Activated CD4-positive, CD25-positive, alpha-beta regulatory T cell (primary cell): ENCODE measurements at places on chromosomes 5 and 9.

- DNase-seq: no peak
Measured at GRCh38 chr5:134547066-134547465, 21.6 kb downstream of the JADE2 start.

DNA sequence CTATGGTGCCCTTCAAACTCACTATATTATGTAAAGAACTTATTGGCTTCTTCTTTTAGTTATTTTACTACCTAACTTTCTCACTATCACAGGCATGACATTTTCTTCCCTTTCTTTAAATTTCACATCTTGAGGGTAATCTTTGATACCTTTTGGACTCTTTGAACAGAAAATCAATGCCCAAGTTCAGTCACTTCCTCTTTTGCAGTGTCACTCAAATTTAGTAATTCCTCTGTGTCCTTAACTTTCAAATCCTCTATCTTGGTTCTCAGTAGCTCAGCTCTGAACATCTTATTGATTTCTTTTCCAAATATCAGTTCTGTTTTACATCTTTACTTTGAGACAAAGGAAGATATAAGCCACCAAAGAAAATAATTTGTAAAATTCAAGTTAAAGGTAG is 25.5 kb downstream of the CNTLN start:
- DNase-seq: no peak

DNA sequence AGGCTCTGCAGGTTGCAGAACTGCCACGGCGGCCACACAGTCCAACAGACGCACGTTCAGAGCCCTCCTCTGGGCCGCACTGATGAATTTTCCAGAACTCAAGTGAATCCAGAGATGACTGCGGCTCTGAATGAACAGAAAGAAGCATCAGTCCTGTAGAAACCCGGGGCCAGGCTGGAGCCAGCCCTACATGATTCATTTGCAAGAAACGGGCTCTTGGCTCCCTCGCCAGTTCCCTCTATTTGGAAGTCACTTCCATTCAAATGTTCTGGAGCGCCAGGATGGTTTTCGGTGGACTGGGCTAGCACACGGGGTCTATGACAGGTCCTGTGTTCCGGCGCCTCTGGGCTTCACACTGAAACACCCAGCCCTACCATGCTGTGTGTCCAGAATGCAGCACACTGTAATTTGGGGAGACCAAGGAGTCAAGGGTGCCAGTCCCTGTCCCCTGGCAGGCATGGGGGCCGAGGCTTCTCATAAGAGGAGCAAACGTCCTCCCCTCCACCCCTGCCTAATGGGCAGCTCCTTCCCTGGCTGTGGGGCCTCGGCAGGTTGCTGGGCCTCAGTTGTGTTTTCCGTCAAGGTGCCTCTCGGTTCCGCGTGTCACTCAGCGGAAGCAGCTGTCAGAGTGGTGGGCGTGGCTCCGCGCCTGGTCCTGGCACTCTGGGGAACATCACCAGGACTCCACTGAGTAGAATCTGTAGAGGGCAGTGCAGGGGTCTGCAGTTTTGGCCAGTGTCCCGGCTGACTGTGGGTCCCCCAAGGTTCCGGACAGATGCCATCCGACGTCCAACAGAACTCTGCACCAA is 18.1 kb upstream of the COL5A1 start:
- no peak for DNase-seq

DNA sequence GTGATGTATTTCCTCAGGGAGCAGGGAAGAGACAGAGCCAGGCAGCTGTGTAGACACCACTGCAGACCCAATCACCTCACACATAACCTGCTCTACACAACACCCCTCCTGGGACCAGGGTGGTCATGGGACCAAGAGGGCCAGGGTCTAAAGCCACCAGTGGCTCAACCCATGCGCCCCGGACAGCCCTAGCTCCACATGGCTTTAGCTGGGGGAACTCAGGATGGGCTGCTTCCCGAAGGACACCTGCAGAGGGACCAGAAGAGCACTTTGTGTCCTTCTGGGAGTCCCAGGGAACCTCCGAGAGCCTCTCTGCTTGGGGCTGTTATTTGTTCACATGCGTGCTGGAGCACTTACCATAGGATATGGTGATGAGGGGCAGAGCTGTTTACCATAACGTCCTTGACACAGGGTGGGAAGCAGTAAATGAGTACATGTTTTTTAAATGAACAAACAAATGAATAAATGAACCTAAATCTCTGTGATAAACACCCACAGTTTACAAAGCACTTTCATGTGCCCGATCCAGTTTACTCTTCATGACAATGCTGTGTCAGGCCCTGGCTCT is 12.3 kb downstream of the SEPTIN8 start:
- DNase-seq: no peak

- DNase-seq: no peak
Measured at GRCh38 chr9:136567651-136568287, 21.9 kb upstream of the NOTCH1 start.

DNA sequence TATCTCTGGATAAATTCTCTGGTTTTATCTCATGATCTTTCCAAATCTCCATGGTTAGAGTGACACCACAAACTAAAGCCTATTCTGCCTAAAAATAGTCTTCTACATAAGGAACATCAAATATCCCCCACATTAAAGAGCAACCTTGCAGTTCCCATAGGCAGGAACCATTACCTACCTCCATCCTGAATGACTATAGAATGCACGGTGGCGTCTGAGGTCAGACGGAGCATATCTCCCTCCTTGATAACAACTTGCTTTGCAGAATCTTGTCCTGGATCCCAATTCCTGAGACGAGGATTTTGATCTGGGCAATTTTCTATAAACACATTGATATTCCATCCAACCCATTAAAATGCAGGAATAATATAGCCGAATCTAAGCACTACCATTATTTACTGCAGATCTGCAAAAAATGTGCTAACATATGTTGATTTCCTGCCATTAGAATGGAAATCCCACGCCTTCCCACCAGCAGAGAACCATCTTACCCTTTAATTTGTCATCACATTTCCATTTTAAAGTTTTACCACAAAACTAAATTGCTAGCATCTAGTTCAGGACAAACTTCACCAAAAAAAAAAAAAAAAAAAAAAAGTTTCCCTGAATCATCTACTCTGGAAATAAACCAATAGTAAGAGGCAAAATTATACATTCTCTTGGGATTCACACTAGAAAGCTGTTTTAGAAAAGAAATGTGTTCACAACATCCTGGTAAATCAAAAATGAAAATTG is 22.1 kb downstream of the CEMIP2 start:
- DNase-seq: no peak

- DNase-seq: no peak
Measured at GRCh38 chr5:145345511-145346287, 489.4 kb downstream of the PRELID2 start.

DNA sequence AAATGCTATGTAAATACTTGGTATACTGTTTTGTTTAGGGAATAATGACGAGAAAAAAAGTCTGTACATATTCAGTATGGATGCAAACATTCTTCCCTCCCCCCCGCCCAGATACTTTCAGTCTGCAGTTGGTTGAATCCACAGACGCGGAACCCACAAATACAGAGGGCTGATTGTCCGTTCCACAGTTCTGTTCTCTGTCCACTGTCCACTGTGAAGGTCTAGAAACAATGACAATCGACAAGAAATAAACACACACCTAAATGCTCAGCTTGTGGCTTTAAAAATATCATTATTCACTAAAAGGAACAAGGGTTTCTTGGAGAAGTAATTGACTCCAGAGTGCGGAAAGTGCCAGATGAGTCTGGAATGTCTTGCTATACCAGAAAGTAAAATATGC is 109.1 kb downstream of the TMEM161B start:
- DNase-seq: no peak

GRCh38 chr9:109894473-109894872 is 114.5 kb downstream of the PALM2AKAP2 start:
- no peak for DNase-seq

- DNase-seq: no peak
Measured at GRCh38 chr9:135766251-135766650, 64.3 kb downstream of the KCNT1 start.

DNA sequence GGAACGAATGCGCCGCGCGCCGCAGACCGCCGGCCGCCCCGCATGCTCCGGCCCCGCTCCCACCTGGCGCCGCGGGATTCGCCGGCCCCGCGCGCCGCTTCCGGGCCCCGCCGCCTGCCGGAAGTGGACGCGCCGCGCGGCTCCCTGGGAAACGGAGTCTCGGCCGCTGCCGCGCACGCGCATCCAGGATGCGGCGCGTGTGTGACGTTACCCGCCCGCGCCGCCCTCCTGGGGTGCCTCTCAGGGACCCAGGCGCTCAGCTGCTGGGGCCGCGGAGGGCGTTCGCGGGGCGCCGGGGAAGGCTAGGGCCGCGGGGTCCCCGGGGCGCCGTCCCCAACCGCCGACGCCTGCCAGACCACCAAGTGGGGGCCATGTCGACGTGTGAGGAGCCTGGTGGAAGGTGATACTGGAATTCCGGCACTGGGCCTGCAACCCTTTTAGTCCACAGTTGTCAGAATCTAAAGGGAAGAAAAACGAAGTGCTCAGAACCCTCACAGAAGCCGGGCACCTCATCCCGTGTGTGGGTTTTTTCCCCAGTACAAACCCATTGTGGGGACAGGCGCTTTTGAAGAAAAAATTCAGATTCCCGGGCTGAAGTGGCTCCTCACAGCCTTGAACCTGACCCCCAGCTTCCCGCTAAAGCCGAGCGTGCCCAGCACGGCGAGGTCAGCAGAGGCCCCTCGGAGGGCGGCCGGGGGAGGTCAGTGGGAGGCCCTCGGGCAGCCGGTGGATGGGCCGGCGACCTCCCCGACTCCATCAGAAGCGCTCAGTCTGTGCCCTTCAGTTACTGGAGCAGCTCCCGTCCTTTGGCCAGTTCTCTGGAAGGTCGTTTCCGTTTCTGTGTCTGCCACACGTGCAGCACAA is at the start of gene CLPTM1L:
Gene CLPTM1L (minus strand): TSS at position 125 of the 864 bp plus-strand sequence. CDS start 258 bp downstream, outside the sequence.
- DNase-seq: peak; percentile 70

GRCh38 chr5:31007672-31008071 is 185.8 kb upstream of the CDH6 start:
- no peak for DNase-seq

- DNase-seq: no peak
Measured at GRCh38 chr5:113102121-113102531, 125.5 kb downstream of the DCP2 start.
